ENCODE measurements at places on chromosomes 3 and 15. TPM values are rescaled to one million over a fixed set of nuclear protein-coding genes. Genes with fewer than 3 reads are reported as not detected.

DNA sequence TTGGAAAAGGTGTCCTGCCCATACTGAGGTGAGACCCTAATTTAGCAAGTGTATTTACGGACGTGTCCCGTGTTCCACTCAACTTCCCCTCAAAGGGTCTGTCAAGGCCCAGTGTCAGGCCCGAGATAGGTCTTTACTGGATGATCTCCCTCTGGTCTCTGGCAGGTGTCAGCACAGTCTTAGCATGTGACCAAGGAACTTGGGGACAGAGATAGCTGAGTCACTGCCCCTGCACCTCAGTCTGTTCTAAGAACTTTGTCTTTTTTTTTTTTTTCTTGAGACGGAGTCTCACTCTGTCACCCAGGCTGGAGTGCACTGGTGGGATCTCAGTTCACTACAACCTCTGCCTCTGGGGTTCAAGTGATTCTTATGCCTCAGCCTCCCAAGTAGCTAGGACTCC lies 32.1 kb upstream of the ALPK3 start:
- H3K27me3 ChIP-seq, result no peaks in the 10 kb centered on the region
- H3K4me1 ChIP-seq, result peaks cover 8% of the 10 kb centered on the region
- no peak for DNase-seq

- H3K27me3 ChIP-seq, result no peaks in the 10 kb centered on the region
- no peak for DNase-seq
- peaks cover 6% of the 10 kb centered on the region for H3K36me3 ChIP-seq
- H3K4me1 ChIP-seq, result no peaks in the 10 kb centered on the region
- no peak overlapping the region for H3K27ac ChIP-seq
Measured at GRCh38 chr3:128269796-128270195, 116.5 kb downstream of the EEFSEC start.

DNA sequence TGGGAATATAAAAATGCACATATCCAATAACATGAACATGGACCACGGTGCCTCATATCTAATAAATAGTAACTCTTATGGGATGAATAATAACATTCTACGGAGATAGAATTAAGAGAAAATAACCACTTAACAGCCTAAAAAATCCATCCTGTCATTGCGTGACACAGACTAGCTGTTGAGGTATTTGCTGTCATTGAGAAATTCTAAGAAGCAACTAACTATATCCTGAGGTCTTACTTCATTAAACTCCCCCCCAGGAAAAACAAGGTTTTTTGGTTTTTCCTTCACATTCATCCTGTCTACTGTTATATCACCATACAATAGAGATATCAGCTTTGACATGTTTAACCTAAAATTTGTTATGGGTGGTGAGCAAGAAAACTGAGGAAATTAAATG lies 14.3 kb downstream of the CEP152 start:
- H3K36me3 ChIP-seq, result peaks cover 5% of the 10 kb centered on the region
- peaks cover 4% of the 10 kb centered on the region for H3K4me1 ChIP-seq
- no peaks in the 10 kb centered on the region for H3K27me3 ChIP-seq
- no peak overlapping the region for H3K4me3 ChIP-seq
- no peak for DNase-seq

DNA sequence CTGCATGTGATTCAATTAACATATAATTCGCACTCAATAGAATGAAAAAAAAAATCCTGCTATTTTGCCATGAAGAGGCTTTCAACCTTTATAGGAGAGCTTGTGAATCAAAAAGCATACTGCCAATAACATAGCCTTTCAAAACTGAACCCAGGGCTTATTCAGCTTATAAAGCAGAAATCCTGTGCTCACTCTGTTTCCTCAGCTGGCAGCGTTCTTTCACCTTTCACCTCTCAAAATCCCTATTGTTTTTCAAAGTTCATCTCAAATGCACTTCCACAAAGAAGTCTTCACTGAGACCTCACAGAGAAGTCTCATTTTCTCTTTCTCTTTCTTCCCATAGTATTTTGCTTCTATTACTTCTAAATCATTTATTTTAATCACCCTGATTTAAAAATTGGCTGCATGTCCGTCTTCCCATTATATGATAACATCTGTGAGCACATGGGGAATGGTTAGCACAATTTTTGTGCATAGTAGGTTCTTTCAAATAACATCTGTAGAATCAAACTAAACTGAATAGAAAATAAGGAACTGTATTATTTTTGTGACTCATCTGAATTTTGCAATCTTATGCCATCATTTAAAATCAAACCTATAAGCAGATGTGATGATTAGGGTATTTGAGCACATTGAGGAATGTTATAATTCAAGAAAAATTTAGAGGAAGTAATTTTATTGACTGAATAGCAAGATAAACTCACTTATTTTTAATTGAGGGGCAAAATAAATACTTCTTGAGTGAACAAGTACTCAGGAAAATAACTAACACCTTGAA lies 373.4 kb downstream of the NLGN1 start:
- no peak overlapping the region for H3K4me3 ChIP-seq
- H3K27me3 ChIP-seq, result no peaks in the 10 kb centered on the region
- no peak for DNase-seq
- no peaks in the 10 kb centered on the region for H3K4me1 ChIP-seq
- H3K36me3 ChIP-seq, result no peaks in the 10 kb centered on the region
- H3K27ac ChIP-seq, result no peak overlapping the region

DNA sequence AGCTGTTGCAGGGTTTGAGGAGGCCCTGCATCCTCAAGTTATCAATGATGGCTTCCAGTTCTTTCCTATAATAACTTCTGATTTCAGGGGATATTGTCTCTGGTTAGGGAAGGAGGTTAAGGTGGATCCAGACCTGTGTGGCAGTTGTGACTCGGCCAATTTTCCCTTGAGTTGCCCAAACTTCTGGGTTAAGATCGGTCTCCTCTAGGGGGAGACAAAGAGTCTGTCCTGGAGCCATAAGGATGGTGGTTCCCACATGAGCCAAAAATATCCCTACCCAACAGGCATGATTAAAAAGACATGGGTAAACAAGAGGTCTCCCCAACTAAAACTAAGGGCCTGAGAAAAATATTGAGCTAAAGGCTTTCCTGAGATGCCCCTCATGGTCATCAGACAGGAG lies 227.5 kb upstream of the MDFIC2 start:
- DNase-seq, result no peak
- no peaks in the 10 kb centered on the region for H3K36me3 ChIP-seq
- H3K4me3 ChIP-seq, result no peak overlapping the region
- H3K4me1 ChIP-seq, result no peaks in the 10 kb centered on the region

DNA sequence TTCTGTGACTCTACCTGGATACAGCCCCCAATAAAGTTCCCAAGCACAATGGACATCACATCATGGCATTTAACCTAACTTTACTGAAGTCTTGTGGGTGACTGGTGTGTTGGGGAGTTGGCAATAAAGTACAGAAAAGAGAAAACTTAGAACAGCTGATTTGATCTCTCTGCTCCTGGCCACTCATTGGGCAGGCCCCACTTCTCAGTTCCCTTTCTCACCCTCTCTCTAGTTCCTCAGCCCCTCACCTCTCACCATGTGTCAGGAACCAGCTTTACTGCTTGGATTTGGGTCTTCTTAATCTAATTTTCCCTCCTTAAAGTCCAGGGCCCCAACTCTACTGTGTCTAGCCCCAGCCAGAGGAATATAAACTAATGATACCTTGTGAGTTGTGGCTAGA lies 713 bp upstream of the MUC13 start:
- no peaks in the 10 kb centered on the region for H3K36me3 ChIP-seq
- no peaks in the 10 kb centered on the region for H3K4me1 ChIP-seq
- H3K27ac ChIP-seq, result no peak overlapping the region

The CPLX3 gene
- not detected for polyA plus RNA-seq

DNA sequence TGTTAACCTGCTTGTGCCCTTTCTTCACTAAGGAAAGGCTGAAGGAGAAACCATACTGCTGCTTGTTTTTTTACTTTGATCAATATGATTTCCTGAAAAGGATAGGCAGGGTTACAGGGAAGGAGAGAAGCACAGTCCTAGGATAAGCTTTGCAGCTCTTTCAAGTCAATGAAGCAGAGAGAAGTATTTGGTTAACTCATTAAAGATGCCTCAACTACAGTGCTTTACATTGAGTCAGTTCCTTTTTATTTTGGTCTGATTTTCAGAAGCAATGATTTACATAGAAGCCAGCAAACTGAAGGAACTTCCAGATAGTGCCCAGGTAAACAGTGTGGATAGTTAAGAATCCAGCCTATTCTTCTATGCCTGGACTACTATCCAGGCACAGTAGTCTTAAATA lies 64.8 kb downstream of the ARIH1 start:
- H3K36me3 ChIP-seq, result no peaks in the 10 kb centered on the region
- no peak for DNase-seq
- H3K27me3 ChIP-seq, result no peaks in the 10 kb centered on the region
- peaks cover 26% of the 10 kb centered on the region for H3K4me1 ChIP-seq
- no peak overlapping the region for H3K4me3 ChIP-seq
- H3K27ac ChIP-seq, result no peak overlapping the region

The TMEM266 gene
- polyA plus RNA-seq, result not detected

GRCh38 chr3:159776779-159777178 lies 211.9 kb upstream of the IL12A start:
- no peaks in the 10 kb centered on the region for H3K36me3 ChIP-seq
- H3K27me3 ChIP-seq, result no peaks in the 10 kb centered on the region
- no peak for DNase-seq
- no peak overlapping the region for H3K27ac ChIP-seq

DNA sequence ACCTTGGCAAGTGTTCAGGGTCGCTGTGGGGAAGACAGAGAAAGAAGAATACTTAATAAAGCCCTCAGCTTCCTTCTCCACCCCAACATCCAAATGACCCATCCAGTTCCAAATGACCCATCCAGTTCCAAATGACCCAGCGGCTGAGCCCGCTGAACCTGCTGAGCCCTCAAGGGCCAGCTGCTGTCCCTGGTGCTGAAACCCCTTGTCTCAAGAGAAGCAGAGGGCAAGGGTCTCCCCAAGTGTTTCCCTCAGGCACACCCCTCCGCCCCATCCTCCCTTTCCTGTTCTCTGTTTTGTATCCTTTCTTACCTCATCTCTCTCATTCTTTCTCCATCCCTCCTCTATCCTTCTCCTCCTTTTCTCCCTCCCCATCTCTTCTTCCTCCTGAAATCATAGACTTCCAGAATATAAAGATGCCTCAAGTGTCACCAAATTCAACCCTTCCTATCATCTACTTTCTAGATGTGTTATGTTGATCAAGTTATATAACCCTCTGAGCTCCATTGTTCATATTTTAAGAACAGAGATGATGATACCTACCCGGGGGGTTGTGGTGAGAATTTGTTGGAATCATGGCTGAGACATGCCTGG lies 29.0 kb downstream of the CCDC33 start:
- DNase-seq, result no peak
- H3K27me3 ChIP-seq, result no peaks in the 10 kb centered on the region
- H3K4me1 ChIP-seq, result no peaks in the 10 kb centered on the region
- no peak overlapping the region for H3K4me3 ChIP-seq

GRCh38 chr3:185959609-185960521 lies 22.1 kb upstream of the TRA2B start:
- peaks cover 8% of the 10 kb centered on the region for H3K4me1 ChIP-seq
- no peaks in the 10 kb centered on the region for H3K36me3 ChIP-seq
- no peak overlapping the region for H3K4me3 ChIP-seq
- no peak overlapping the region for H3K27ac ChIP-seq

DNA sequence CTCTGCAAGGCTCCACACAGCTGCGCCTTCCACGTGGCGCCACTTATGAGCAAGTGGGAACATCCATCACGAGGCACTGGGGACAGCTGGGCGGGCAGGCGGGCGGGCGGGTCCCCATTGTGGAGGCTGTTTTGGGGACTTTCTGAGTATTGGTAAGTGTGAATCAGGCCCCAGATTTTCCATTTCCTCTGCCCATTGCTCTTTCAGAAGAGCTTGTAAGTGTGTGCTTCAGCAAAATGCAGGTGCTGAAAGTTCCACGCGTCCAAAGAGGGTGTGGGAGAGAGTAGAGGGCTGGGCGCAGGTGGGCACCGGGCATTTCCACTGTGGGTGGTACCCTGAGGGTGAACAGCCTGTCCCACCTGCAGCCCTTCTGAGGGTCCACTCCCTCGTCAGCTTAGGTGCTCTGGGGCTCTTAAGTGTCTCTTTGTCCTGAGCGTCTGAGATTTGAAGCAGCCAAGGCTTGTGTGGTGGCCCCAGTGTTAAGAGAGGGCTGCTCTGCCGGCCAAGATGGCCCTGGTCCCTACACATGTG lies 177.1 kb downstream of the RPLP1 start:
- DNase-seq, result no peak
- no peaks in the 10 kb centered on the region for H3K27me3 ChIP-seq
- H3K4me3 ChIP-seq, result no peak overlapping the region

DNA sequence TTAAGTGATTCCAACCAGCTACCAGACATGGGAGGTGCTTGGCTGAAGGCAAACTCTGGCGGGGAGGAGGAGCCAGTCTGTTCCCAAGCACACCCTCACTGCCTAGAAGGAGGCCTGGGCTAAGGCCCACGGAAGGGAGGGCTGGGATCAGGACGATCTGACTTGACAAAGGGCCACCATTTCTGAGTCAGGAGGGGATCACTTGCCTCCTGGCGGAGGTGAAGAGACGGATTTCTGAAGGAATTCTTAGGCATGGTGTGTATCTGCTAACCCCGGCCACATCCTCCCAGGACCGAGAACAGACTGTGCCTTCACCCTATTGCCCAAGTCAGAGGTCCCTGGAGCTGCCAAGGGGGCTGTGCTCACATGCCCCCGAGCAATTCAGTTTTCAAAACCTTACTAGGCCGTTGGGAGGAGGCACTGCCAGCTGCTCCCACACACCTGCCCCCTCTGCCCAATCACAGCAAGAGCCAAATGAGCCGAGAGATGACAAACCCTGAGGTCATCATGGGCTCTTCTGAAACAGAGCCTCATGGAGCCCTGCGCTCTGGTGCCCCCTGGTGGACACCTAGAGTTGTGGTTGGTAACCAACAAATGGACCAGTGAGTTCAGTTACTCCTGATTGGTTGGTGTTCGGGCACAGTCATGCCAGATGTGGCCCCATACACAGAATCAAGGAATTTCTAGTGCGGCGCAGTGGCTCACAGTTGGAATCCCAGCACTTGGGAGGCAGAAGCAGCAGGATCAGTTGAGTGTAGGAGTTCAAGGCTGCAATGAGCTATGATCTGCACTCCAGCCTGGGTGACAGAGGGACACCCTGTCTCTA lies 6.5 kb upstream of the TNK2 start:
- H3K36me3 ChIP-seq, result no peaks in the 10 kb centered on the region
- no peak overlapping the region for H3K27ac ChIP-seq
- H3K27me3 ChIP-seq, result no peaks in the 10 kb centered on the region
- no peak overlapping the region for H3K4me3 ChIP-seq

GRCh38 chr3:48464713-48465221 lies 18.2 kb downstream of the ATRIP start:
- H3K4me3 ChIP-seq, result no peak overlapping the region
- H3K27ac ChIP-seq, result no peak overlapping the region
- peaks cover 27% of the 10 kb centered on the region for H3K36me3 ChIP-seq
- no peak for DNase-seq
- no peaks in the 10 kb centered on the region for H3K27me3 ChIP-seq

- no peak for DNase-seq
- H3K4me3 ChIP-seq, result no peak overlapping the region
- H3K4me1 ChIP-seq, result peaks cover 8% of the 10 kb centered on the region
- H3K36me3 ChIP-seq, result no peaks in the 10 kb centered on the region
- H3K27me3 ChIP-seq, result peaks cover 34% of the 10 kb centered on the region
Measured at GRCh38 chr3:137769322-137770065, 5.4 kb downstream of the SOX14 start.

The GCSAM gene
- 36.8 TPM for polyA plus RNA-seq

Measured in CD4-positive, alpha-beta memory T cell (primary cell).